KBM-7 (cell line): ENCODE measurements at places on chromosomes 1 and 21.
A peak's percentile ranks its signal among the peaks of the same experiment; 100 is the strongest.

DNA sequence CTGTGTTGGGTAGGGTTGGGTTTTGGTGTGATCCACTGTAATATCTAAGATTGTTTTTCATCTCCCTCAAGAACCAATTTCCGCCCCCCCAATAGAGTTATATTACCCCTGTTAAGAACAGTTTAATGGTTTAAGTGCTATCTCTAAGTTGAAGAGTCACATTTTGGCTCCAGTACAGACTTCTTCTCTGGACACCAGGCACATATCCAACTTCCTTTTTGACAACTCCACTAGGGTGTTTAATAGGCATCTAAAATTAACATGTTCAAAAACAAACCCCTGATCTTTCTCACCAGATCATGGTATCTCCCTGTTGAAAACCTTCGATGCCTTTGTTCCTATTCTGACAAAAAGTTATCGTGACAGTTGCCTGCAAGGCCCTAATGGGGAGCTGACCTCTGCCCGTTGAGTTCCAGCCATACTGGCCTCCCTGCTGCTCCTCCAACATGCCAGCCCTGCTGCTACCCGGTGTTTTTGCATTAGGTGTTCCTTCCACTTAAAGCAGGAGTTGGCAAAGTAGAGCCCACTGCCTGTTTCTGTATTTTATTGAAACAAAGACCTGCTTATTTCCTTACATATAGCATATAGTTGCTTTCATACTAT lies 18.6 kb downstream of the USP24 start:
- peak; percentile 29 for DNase-seq

DNA sequence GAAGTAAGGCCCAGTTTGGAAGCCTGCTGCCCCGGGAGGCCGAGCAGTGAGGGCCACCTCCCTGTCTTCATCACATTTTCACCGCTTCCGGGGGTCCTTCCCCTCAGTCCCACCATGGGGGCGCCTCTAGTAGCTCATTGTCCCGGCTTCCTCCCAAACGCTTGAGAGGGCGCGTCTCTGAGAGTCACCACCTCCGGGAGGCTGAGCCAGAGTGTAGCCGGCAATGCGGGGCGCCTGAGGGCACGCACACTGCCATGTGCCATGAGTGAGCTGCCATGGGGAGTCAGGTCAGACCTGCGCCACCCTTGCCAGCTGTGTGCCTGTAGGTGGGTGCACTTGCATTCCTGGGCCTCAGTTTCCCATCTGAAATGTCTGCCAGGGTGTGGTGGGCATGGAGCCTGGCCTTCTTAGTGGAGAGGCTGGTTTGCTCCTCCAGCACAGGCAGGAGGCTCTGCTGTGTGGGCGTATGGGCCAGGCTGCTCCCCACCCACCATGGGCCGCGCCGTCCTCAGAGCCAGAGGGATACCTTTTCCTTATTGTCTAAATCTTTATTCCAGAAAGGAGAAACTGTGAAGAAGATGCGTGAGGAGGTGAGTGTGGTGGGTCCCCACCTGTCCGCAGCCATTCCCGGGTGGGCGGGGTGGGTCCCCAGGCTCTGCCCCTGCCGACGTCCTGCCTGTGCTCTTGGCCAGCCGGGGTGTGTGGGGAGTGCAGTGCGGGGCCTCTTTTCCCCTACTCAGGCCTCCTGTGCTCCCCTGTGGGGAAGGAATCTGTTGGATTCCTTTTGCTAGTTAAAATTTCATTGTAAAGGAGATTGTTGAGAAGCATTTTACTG lies 81.3 kb upstream of the COL6A1 start:
- DNase-seq: no peak

DNA sequence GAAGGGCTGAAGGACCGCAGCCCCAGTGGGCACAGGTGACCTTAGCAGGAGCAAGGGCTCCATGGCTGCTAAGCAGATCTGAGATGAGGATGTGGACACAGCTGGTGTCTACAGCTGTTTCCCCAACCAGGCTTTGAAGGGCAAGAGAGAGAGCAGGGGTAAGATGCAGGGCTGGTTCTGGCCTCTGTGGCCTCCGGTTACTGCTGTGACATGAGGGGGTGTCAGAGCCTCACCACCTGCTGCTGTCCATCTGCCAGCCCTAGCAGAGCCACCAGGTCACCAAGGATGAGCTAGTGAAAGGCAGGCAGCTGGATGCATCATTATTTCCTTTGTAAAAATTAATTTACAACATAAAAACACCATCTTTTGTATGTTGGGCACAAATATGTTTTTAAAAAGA lies 33.4 kb downstream of the OBSCN start:
- no peak for DNase-seq

DNA sequence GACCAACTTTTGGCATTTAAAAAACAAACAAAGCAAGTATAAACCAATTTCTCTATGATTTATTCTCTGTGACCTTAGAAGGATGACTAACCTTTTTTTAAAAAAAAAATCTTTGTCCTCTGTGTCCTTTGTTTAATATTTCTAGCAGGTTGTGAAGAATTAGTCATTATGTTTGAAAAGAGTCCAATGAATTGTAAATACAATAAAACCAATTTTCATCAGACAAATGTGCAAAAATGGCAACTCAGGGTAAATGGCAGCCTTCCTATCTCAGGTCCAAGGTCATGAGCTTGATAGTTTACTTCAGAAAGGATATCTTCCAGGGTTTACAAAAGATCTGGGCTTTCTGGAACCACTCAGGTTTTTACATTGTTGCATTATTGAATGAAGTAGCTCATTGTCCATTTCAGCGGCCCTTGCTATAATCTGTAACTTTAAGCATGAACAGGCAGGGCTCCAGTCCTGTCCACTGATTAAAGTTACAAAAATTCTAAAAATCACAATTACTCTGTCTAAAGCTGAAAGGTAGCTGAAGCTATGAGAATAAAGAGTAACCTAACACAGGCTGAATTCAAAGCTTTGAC lies 11.7 kb upstream of the MAP3K21 start:
- DNase-seq: no peak

GRCh38 chr1:200857804-200858203 lies 15.0 kb upstream of the GPR25 start:
- DNase-seq: no peak

GRCh38 chr1:237953238-237953637 lies 62.5 kb upstream of the ZP4 start:
- DNase-seq: no peak

GRCh38 chr1:62117018-62117750 lies 77.5 kb upstream of the L1TD1 start:
- DNase-seq: no peak

DNA sequence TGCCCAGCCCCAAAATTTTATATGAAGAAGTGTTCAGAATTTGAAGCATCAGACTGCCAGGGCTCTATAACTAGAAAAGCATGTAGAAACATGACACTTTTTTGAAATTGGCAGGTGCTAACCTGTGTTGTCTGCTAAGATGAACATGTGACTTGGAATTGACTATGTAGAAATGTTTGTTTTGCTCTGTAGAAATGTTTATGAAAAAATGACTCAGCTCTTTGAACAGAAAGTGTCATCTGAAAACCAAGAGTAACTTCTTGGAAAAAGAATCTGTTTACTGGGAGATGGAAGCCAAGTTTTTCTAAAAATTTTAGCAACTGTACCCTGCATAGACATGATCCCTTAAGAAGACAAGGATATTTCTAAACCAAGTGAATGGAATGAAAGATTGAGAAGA lies 59.2 kb downstream of the LHX9 start:
- DNase-seq: no peak

- peak; percentile 59 for DNase-seq
Measured at GRCh38 chr1:197200272-197200899, 53.9 kb upstream of the ASPM start.

DNA sequence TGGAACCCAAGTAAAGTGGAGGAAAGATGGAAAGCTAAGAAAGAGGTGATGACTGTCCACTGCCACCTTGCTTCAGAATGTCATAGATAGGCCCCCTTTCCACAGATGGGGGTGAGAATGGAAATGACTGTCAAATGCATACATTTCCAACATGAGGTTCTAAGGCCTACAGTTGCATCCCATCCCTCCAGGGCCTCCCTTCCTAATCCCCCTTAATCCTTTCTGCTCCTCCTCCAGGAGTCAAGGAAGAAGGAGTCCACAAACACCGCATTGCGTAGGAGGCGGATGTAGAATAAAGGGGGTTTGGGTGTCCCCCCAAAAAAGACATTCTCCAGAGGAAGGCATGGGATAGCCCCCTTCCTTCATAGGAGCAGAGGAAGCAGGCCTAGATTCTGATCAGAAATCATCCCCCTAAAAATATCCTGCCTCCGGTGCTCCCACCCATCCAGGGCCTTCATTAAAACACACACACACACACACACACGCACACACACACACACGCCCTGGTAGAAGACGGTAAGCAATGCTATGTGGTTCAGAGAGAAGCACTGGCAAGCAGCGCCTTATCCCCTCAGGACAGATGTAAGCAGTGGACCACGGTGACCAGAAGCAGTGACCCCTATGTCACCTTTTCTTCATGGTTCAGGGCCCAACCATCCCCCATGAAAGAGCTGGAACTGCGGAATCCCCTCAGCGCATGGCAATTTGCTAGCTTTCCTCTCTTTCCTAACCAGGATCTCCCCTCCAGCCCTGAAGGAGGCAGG lies 2.0 kb downstream of the SV2A start:
- DNase-seq: no peak

DNA sequence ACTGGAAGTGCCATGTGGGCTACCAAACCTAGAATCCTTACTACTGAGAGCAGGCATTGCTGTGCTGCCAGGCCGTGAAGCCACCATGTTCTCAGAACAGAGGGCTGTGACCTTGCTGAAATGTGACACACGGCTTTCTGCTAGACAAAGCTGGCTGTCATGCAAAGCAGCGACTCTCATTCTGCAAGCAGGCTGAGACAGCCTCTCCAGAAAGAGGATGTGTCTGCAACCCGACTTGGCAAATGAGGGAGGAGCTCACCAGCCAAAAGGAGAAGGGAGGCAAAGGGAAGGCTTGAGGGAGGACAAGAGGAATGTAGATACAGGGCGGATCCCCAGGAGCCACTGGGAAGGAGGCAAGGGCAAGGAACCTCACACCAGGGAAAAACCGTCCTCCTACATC lies 85.7 kb upstream of the KRTAP19-8 start:
- no peak for DNase-seq

DNA sequence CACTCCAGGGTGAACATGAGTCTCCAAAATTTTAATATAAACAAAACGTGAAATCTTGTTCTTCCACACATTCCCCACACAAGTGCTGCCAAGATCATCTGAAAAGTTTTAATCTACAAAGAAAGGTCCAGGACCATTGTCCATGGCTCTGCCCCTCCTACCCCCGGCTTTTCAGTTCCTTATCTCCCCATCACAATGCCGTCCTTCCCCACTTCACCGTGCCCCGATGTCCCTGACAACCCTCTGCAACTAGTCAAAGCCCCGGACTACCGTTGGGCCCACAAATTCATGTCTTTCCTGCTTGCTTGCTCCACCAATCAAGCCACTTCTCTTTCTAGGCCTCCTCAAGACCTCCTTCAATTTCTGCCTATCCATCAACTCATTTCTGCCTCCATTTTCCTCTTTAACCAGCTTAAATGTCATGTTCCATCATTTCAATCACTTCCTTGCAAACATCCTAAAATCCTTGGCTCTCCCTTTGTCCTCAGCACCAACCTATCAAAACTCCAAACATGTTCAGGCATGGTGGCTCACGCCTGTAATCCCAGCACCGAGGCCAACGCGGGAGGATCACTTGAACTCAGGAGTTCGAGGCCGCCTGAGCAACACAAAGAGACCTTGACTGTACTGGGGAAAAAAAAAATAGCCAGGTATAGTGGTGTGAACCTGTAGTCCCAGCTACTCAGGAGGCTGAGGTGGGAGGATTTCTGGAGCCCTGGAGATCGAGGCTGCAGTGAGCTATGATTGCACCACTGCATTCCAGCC lies 14.0 kb upstream of the BMP8B start:
- DNase-seq: no peak

DNA sequence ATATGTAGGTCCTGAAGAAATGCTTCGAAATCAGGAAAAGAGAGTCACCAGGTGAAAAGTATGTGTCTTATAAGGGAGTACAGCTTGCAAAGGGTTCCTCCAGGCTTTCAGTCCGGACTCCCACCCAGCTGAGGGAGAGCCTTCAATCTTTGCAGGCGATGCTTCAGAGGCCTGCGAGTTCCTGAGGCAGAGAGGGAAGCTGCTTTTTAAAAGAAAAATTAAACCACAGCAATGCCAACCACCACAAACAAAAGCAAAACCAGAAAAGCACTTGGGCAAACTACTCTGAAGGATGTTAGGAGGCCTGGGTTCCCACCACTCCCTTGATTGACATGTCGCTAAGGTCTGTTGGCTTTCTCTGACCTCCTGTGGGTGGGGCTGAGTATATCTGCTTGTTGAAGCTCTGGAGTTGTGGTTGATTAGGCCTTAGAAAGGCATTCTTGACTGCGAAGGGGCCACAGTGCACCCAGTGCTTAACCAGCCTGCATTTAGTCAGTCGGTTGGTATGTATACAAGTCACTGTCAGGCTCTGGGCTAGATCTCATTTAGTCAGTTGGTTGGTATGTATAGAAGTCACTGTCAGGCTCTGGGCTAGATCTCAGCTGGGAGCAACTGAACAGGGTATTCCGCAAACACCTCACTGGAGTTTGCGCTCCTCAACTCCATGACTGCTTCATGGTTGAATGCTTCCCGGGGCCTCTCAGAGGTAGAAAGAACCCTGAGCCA lies 1.2 kb downstream of the NIPAL3 start:
- DNase-seq: peak; percentile 58

DNA sequence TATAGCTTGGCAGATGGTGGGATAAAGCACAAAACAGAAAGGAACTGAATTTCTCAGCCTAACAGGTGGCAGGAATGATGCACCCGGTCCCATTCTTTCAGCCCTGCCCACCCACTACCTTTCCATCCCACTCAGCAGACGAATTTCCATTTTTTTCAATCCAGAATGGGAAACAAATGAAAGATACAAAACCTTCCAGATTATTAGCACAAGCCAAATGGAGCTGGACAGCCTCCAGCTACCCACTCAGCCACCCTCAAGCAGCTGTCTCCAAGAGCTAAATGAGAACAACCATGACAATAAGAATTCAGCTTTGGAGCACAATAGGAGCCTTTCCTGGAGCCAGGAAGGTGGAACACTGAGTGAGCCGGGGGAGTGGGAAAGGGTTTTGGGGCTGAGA lies 96.3 kb upstream of the ST6GALNAC5 start:
- DNase-seq: no peak

- DNase-seq: no peak
Measured at GRCh38 chr1:229203030-229203751, 67.7 kb upstream of the RAB4A start.

GRCh38 chr1:173122344-173122935 lies 71.7 kb upstream of the TNFSF18 start:
- DNase-seq: no peak

DNA sequence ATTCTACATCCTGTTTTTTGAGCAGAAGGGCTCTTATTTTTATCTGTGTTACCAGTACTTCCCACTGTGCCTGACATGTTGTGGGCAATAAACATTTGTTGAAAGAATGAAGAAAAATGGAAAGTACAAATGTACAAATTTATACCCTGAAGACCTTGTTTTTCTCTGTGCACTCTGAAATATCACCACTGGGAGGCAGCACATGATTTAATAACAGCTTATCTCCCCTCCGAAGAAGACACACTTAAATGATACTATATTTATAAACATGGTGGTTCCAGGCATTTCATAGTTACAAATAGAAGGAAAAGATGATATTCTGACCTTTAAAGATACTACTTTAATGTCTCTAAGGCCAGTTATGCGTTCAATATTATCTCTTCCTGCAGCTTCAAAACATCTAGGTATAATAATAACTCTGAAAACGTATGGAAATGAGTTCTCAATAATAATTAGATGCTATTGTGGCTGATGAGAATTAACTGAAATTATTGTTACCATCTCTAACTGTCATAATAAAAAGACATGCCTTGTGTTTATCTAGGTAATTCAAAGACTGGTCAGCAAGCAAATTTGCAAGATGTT lies 12.8 kb downstream of the DYNLT5 start:
- DNase-seq: peak; percentile 85

- DNase-seq: no peak
Measured at GRCh38 chr21:26806801-26807295, 38.4 kb downstream of the ADAMTS1 start.
